ENCODE measurements at places on chromosomes 2 and 18. TPM values are rescaled to one million over a fixed set of nuclear protein-coding genes. Genes with fewer than 3 reads are reported as not detected.

- H3K36me3 ChIP-seq: peaks cover 6% of the 10 kb centered on the region
- no peak overlapping the region for H3K4me3 ChIP-seq
- H3K27ac ChIP-seq: peak overlapping the region; percentile 88
- peaks cover 59% of the 10 kb centered on the region for H3K4me1 ChIP-seq
- DNase-seq: no peak
These were observed 28.8 kb downstream of the SETBP1 start for GRCh38 chr18:44709307-44710126.

GRCh38 chr18:25089470-25089869, 262.5 kb downstream of the ZNF521 start:
- no peak for DNase-seq
- H3K4me1 ChIP-seq: no peaks in the 10 kb centered on the region
- H3K36me3 ChIP-seq: no peaks in the 10 kb centered on the region
- H3K27me3 ChIP-seq: no peaks in the 10 kb centered on the region

DNA sequence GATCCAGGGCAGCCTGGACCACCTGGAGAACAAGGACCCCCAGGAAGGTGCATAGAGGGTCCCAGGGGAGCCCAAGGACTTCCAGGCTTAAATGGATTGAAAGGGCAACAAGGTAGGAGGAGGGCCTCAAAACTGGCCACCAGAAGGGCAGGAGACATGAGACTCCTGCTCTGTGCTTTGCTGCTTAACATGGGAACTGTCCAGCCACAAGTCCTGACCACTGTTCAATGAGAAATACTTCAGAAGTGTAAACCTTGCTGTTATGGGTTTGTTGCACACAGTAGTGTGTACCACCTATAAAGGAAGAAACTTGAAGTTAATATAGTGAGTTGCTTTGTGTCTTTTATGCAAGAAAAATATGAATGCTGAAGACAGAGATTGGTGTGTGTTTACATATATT, 44.2 kb upstream of the MFF start:
- no peak overlapping the region for H3K27ac ChIP-seq
- DNase-seq: no peak
- H3K36me3 ChIP-seq: no peaks in the 10 kb centered on the region
- no peaks in the 10 kb centered on the region for H3K27me3 ChIP-seq
- H3K4me3 ChIP-seq: no peak overlapping the region

GRCh38 chr2:228312172-228312571, 130.7 kb upstream of the SPHKAP start:
- H3K36me3 ChIP-seq: no peaks in the 10 kb centered on the region
- H3K4me3 ChIP-seq: no peak overlapping the region
- H3K27me3 ChIP-seq: no peaks in the 10 kb centered on the region
- DNase-seq: no peak

DNA sequence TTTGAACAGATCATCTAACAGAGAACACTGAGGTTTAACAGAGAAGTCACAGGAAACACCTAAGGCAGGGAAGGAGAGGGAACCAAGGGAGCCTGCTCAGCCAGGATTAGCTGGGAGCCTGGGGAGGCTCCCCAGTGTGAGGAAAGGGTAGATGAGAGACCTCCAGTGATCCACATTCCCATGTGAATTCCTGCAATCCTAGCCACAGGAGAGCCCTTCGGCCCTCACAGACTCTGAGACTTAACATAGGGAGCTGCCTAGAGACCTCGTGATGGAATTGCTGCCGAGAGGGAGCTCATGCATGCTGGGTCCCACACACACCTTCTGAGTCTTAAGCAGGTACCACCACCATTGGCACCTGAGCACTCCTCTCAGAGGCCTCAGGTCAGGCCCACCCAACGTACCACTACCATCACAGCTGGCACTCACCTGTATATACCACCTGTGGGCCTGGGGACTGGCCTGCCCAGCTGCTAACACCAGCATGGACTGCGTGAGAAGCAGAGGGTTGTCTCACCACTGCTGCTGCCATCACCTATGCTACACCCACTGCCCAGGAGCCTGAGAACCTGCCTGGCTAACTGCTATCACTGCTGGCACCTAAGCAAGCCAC, 225.9 kb upstream of the RASGRP3 start:
- H3K4me3 ChIP-seq: no peak overlapping the region
- DNase-seq: no peak
- no peaks in the 10 kb centered on the region for H3K36me3 ChIP-seq
- H3K4me1 ChIP-seq: no peaks in the 10 kb centered on the region
- H3K27me3 ChIP-seq: no peaks in the 10 kb centered on the region

DNA sequence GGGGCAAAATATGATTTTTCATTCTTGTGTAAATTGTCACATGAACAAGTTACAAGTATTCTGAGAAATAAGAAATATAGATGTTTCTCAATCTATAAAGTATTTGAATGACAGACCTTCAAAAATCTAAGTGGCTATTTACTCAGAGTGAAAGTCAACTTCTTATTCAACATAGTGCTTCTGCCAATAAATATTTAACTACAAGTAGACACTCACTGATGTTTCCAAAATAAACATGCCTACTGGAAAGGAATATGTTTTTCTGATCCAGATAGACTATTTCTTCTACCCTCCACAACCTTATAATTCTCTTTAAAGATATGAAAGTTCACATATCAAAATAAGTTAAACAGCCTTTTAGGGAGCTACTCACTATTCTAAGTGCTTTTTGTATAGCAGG, 296.3 kb downstream of the DSC3 start:
- H3K4me1 ChIP-seq: no peaks in the 10 kb centered on the region
- H3K4me3 ChIP-seq: no peak overlapping the region
- no peak for DNase-seq
- H3K27me3 ChIP-seq: no peaks in the 10 kb centered on the region

DNA sequence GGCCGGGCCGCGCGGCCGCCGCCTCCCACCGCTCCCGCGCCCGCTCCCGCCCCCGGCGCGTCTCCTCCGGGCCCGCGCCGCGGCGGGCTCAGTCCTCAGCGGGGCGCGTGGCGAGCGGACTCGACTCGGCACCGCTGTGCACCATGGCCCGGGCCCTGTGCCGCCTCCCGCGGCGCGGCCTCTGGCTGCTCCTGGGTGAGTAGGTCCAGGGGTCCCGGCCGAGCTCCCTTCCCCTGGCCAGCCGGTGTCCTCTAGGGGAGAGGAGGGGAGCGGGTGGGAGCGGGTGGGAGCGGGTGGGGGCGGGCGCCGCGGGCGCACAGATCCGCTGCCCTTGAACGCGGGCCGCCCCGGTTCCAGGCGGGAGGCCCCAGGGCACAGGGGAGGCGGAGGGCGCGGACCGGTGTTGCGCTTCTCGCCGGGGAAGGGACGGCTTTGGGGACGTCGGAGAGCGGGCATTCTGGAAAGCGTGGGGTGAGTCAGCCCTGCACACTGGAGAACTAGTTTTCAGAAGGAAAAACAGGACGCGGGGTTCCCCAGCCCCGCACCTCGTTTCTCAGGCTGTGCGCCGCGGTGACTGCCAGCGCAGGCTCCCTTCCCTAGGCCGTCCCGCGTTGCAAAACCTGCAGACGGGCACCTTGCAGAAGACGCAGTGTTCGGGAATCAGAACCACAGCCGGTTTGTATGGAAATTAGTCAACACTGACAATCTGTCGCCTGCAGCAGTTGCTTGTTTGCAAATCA, at the start of gene RAMP1:
Gene RAMP1, plus strand, starts transcription at position 91 of the 740 bp plus-strand sequence. Its CDS starts 53 bp downstream, at position 144.
- peak within 1 kb of the TSS; percentile 81 for H3K4me3 ChIP-seq
- H3K36me3 ChIP-seq: no peaks in the 10 kb centered on the region
- peak; percentile 79 for DNase-seq
- no peaks in the 10 kb centered on the region for H3K27me3 ChIP-seq

The IGFBP5 gene
- 526 TPM for total RNA-seq

The CD226 gene
- 0.36 TPM for total RNA-seq

The FASTKD2 gene
- 30.7 TPM for total RNA-seq

The DHRS9 gene
- 0.36 TPM for total RNA-seq

The ARHGAP15 gene
- 5.7 TPM for total RNA-seq
